Calu3 (cell line): ENCODE measurements at places on chromosomes 4 and X. TPM values are rescaled to one million over a fixed set of nuclear protein-coding genes. Genes with fewer than 3 reads are reported as not detected.

GRCh38 chrX:102652031-102652688, 877 bp downstream of the GPRASP1 start:
- DNase-seq: no peak

The CXorf65 gene
- not detected in 2 replicates for total RNA-seq

The CCSER1 gene
- 6.2 and 7.1 TPM in 2 replicates for total RNA-seq

GRCh38 chrX:119728487-119728886, 29.9 kb upstream of the SOWAHD start:
- DNase-seq: peak; percentile 15

The UGT2B15 gene
- total RNA-seq: 0.50 and 0.98 TPM in 2 replicates

GRCh38 chrX:33589316-33589715, 378.0 kb upstream of the DMD start:
- DNase-seq: no peak

The QRFPR gene
- 1.0 TPM in 1 of 2 replicates, not detected in the other for total RNA-seq

DNA sequence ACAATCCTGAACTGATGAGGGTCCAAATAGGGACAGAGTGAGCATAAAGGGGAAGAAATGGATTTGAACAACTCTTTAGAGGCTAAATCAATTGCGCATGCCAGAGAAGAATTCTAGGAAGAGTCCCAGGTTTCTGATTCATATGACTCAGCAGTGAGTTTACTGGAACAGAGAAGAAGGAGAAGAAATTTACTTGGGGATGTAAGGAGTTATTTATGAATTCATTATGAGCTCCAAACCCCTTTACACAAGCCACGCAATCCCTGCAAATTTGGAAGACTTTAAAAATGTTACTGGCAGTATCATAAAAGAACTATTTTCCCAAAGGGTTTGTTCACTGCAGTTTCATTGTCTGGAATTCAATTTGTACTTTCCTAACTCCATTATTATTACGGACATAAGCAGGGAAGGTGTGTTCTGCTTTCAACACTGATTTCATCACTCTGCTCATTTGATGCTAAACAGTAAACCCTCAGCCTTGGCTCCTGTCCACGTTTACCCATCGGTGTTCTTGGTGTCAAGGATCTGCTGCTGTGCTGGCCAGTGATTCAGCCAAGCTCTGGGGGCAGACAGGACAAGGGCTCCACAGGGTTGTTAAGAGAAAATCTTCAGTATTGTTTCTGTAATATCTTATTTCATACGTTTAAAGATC, 273.7 kb downstream of the HNRNPD start:
- DNase-seq: no peak

DNA sequence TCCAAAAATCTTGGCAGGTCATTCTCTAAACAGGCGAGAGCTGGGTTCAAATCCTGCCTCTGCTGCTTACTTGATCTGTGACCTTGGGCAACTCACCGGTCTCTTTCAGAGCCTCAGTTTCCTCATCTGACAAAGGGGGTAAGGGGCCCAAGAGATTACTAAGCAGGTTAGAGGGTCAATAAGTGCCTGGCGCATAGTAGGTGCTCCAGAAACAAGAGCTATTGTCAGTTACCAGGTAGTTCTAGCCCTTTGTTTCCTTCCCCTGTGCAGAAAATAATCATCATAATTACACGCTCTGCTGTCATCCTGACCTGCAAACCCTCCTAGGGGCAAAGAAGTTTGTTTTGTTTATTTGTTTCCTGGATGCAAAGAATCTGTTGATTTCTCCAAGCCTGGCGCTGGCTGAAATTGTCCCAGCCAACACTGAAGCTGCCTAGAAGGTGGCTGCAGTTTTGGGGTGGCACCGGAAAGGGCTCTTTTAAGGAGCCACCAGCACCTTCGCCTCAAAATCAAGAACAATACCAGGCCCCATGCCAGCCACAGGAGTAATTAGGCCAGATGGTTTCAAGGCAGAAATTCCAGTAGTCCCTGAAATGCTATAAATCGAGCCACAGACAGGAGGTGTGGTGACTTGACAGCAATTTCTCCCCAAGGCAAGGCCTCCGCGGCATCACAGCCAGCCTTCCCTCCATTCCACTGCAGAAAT, 10.2 kb upstream of the KIAA0232 start:
- no peak for DNase-seq

DNA sequence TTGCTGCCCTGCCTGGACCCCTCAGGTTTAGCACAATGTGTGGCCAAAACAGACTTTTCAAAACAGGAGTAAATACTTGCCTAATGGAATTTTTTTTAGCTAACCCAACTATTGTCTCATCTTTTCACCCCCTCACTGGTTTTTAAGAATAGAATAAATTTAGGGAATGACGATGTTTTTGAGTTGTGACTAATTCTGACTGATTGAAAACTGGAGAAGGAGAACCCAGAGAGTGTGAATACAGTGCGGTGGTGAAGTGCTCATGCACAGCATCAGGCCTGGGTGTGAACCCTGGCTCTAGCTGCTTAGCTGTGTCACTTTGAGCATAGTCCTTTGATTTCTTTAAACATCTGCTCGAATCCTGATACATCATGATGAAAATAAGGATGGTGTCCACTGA, 10.5 kb downstream of the ANTXR2 start:
- no peak for DNase-seq

DNA sequence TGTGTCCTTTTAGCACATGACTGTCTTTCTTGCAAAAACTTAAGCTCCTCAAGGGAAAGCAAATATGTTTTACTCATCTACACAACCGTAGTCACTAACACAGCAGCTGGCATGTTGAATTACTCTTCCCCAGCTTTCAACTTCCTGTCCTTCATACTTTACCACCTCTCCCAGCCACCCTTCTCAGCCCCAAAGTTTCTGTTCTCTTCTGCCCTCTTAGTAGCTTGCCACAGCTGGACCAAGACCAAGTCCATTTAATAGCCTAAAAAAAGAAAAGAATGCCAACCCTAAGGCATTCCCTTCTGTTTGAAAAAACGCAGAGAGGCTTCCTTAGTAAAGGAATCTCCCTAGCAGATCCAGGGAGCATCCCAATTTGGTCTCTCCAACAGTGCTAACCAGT, 36.8 kb downstream of the SRPX2 start:
- DNase-seq: no peak

DNA sequence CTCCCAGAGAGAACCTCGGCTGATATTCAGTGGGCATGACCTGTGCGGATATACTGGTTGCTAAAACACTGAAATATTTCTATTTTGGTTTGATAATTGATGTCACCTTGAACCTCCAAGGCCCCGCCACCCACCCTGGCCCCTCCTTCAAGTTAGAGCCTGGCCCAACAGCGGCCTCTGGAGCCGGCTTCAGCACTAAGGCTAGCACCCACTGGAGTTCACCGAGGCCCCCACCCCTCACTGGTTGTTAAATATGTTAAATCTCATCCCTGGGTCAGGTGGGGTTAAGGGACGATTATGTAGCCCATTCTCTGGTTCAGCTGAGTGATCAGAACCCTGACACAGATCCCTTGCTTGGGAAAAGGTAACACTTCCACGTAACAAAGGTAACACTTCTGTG, 24.3 kb downstream of the SEL1L3 start:
- no peak for DNase-seq

The TLR1 gene
- total RNA-seq: 1.1 and 1.3 TPM in 2 replicates

GRCh38 chrX:413322-414201, 26.9 kb upstream of the PPP2R3B start:
- no peak for DNase-seq

The MAGEA6 gene
- not detected in 2 replicates for total RNA-seq

DNA sequence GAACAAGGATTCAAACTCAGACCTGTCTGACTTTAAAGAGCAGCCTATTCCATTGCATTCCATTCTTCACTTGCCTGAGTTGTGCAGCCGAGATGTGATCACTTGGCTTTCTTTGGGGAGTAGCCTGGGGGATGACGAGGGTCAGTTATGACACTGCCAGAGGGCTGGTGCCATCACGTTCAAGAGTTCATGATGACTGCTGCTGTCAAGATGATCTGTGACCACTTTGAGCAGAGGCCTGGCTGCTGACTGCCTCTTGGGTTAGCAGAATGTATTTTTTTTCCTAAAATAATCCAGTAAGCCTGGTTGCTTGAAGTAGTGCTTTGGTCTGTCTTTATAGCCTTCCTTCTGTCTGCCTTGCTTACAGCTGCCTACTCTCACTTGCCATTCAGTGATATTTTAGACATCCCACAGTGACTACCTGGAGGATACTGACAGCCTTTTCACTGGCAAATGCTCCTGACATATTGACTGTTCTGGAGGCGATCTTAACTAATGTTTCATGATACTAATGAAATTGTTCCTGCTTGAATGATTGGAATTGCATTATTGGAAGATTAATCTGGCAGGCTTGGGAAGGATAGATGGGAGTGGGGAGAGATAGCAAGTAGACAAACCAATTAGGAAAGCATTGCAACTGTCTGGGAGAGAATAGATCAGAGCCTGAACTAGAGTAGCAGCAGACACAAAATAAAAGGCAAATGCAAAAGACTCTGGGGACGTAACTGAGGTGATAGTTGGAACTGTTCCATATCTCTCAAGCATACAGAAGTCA, 221.6 kb upstream of the LCORL start:
- DNase-seq: no peak

The WDR17 gene
- 6.3 and 7.6 TPM in 2 replicates for total RNA-seq

The CTAG1A gene
- total RNA-seq: not detected in 2 replicates

The SLC4A4 gene
- total RNA-seq: 14.6 TPM in 2 replicates

- no peak for DNase-seq
Observed at GRCh38 chr4:128286474-128287058, 1.0 kb downstream of the PGRMC2 start.

DNA sequence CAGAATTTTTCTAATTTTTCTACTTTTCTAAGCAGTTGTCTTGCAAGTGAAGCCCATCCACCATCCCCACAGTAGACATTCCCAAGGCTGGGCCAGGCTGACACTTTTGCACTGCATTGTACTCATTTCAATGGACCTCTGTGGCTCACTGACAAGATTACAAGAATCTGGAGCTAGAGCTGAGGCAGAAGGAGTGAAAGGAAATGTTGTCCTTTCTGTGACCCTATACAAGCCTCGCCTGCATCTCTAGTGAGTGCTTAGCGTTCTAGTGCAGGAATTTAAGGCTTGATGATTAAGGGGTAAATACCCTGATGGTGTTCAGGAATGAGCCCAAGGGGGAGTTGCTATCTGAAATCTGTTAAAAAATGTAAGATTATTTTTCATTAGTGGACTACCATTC, 6.3 kb downstream of the MAGED1 start:
- no peak for DNase-seq

DNA sequence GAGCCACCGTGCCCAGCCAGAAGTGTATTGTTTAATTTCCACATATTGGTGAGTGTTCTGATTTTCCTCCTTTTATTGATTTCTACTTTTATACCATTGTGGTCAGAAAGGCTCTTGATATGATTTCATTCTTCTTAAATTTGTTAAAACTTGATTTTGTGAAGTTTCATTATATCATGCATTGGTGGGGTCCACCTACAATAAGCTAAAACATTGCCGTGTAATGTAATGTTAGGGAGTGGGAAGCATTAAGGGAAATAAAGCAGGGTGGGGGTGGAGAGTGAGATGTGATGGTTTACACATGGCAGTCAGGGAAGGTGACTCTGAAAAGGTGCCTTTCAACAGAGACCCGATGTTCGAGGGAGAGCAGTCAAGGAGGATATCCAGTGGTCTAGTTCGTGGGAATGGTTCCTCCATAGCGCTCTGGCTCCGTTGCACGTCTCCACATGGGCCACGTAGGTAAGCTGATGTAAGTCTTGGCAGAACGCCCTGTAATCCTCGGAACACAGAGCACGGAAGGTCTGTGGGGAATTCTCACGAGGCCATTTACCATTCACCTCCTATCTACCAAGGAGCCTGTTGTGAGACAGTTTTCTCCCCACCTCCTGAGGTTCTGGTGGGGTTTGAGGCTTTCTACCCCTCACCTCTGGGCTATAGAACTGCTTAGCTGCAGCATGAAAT, 7.7 kb upstream of the WDR13 start:
- DNase-seq: no peak

DNA sequence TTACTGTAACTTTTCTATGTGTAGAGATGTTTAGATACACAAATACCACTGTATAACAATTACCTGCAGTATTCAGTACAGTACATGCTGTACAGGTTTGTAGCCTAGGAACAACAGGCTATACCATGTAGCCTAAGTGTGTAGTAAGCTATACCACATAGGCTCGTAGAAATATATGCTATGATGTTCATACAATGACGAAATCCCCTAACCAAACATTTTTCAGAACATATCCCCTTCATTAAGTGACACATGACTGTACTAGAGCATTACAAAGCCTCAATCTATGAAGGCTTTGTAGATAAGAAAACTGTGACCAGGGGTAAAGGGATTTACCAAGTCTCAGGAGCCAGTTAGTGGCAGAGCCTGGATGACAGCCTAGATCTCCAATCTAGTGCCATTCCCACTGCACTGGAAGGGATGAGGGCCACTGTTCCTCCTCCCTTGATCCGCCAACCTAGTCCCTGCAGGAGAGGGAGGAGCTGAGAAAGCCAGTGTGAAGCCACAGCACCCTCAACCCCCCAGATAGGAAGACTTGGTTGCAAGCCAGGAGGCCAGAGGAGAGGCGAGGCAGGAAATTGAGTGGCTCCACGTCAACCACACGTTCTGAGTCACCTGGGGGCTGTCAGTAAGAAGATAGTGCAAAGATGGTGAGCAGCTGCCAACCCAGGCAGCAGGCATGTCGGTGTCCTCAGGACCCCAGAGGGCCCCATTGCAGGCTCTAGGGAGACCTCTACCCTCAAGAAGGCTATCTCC, 227.7 kb downstream of the BCOR start:
- peak; percentile 35 for DNase-seq

GRCh38 chr4:6603128-6603527, 28.1 kb downstream of the MAN2B2 start:
- no peak for DNase-seq

- no peak for DNase-seq
Observed at GRCh38 chr4:8525383-8526120, 54.6 kb upstream of the GPR78 start.

- DNase-seq: no peak
Observed at GRCh38 chrX:101195442-101196173, 24.0 kb upstream of the DRP2 start.

The CDKL5 gene
- total RNA-seq: 17.7 and 20.9 TPM in 2 replicates
